Right renal pelvis (tissue), 4 donors: ENCODE measurements at places on chromosomes 2 and 18.

GRCh38 chr18:52570975-52571374 lies 231.0 kb downstream of the DCC start:
- DNase-seq, result no peak

GRCh38 chr18:51603551-51603950 lies 406.1 kb upstream of the MEX3C start:
- no peak for DNase-seq

GRCh38 chr2:39948016-39948719 lies 169.1 kb upstream of the THUMPD2 start:
- DNase-seq, result no peak

DNA sequence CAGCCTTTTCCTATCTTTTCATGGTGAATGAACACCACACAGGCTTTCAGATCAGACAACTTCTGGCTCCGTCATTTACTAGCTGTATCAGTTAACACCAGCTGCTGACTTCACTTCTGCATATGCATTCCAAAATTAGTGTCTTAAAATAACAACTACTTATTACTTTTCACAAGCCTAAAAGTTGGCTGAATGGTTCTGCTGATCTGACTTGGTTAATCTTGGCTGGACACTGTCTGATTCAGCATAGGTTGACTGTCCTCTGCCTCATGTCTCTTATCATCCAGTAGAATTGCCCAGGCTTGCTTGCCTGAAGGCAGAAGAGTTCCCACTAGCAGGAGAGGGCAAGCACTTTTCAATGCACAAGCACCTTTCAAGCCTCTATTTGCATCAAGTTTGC lies 72.7 kb downstream of the MARCHF4 start:
- no peak for DNase-seq

- DNase-seq, result no peak
These were observed 46.2 kb upstream of the SMAD7 start for GRCh38 chr18:48996901-48997463.

- DNase-seq, result no peak
These were observed 65.0 kb upstream of the ZNF236 start for GRCh38 chr18:76757335-76757734.

DNA sequence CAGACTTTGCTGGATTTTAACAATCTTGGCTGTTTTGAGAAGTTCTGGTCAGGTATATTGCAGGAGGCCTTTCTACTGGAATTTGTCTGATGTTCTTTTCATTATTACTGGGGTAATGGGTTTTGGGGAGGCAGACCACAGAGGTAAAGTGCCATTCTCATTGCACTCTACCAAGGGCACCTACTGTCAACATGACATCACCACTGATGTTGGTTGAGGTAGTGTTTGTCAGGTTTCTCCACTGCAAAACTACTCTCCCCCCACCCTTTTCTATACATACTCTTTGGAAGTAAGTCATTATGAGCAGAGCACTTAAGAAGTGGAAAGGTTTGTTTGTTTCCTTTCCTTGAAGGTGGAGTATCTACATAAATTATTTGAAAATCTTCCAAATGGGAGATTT lies 27.0 kb downstream of the PRKD3 start:
- DNase-seq, result no peak

- DNase-seq, result no peak
These were observed 35.7 kb upstream of the HPCAL1 start for GRCh38 chr2:10267036-10267435.

- no peak for DNase-seq
These were observed 10.4 kb upstream of the GMPPA start for GRCh38 chr2:219488149-219488843.

DNA sequence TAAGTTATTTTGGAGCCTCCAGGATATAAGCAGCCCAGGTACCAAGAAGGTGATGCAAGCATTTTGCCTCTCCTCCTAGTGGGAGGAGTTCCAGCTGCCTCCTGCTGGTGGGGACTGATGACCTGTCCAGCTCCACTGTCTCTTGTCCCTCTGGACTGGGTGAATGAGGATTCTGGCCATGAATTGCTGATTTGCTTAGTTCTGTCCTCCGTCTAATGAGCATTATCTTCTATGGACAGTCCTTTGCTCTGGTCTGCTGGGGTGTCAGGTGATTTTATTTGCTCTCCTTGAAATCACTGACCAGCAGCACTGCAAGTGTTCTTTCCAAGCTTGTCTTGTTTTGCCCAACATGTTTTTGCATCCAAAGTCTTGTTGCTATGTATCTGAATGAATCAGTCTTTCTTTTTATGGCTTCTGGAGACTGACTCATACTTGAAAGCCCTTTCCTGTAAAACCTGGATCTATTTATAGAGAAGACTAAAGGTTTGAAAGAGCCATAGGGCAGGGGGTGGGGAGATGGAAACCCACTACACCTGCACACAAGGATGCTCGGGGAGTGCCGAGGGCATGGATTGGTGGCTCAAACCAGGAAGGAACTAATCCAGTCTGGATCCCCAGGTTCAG lies 40.5 kb upstream of the EFHD1 start:
- no peak for DNase-seq

GRCh38 chr18:76844742-76845477 lies 22.6 kb downstream of the ZNF236 start:
- no peak for DNase-seq

DNA sequence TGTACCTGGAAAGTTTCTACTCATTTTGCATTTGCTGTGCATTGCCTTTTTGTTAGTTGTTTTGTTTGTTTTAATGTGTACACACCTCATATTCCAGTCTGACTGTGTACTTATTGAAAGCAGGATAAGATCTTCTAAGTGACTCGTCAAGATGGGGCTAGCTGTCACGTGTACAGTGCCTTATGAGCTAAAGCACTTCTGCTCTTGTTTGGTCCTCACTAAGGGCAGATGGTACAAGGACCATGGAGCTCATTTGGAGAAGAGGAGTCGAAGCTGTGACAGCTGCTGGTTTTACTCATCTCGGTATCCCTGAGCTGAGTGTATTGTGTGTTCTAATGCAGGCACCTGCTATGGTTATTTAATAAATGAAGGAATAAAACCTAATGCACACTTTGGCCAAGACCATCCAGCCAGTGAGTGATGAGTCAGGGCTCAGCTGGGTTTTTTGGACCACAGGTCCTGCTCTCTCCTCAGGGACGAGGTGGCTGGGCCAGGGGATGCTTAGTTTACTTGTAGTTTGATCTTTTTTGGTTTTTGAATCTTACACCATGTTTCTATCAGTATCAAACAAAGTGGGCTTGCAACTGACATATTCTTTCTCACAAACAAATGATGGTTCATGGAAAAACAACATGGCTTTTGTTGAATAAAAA lies 152.5 kb upstream of the APCDD1 start:
- no peak for DNase-seq
